ENCODE measurements at places on chromosomes 1 and 21.

- DNase-seq, result no peak
These were observed 28.3 kb downstream of the FAAP20 start for GRCh38 chr1:2166254-2166653.

DNA sequence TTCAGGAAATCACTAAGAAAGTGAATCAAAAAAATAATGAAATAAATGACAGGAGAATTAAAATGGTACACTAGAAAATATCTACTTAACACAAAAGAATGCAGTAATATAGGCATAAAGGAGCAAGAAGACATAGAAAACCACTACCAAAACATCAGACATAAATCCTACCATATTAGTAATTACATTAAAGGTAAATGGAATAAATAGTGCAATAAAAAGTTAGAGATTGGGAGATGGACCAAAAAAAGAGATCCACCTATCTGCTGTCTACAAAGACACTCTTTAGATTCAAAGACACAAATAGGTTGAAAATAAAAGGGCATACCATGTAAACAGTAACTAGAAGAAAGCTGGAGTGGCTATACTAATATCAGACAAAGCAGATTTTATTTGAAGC lies 167.0 kb upstream of the SAMSN1 start:
- no peak for DNase-seq

GRCh38 chr1:153466908-153467307 lies 6.5 kb upstream of the S100A7 start:
- DNase-seq, result no peak

- DNase-seq, result no peak
These were observed 245.4 kb downstream of the KCNJ6 start for GRCh38 chr21:37670883-37671282.

DNA sequence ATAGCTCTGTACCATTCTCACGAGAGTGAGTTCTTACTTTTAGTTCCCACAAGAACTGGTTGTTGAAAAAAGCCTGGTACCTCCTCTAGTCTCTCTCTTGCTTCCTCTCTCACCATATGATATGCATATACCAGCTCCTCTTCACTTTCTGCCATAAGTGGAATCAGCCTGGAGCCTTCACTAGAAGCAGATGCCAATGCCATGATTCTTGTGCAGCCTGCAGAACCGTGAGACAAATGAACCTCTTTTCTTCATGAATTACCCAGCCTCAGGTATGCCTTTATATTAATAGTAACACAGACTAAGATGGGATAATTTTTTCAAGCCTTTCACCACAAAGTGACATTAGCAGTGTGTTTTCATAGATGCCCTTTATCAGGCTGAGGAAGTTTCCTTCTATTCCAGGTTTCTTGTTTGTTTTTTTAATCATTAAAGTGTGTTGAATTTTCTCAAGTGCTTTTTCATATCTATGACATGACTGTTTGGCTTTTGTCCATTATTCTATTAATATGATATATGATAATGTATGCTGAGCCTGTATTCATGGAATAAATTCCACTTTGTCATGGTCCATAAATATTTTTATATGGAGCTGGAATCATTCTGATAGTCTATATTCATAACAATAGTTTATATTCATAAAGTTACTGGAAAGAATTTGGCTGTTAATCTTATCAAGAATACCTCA lies 40.7 kb upstream of the C1orf185 start:
- DNase-seq, result no peak

DNA sequence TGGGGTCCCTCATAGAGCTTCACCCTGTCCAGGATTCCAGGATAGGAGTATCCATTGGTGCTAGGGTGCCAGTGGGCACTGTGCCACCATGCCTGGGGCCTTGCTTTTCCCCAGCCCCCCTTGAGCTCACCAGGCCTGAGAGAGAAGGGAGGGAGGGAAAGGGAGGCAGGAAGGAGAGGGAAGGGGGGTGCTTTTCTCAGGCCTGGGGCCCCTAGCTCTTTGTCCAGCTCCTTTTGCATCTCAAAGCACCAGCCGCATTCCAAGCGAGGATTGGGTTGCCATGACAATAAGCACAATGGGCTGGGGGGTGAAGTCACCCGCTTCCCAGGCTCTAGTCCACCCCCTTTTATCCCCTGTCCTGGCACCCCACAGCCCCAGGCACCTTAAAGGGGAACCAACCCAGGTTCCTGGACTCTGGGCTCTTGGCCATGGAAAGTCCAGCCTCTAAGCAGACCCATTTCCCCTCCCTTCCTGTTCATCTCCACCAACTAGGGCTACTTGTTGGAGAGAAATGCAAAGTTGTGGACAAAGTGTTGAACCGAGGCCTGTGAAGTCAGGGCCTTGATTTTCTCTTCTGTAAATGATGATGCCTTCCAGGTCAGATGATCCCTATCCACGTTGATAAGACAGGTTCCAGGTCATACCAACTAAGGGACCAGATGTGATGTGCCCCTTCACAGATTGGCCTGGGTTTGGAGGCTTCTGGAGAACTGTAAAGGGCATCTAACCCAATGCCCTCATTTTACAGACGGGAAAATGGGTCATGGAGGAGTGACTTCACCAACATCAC lies 11.4 kb downstream of the THBS3 start:
- DNase-seq, result no peak

- no peak for DNase-seq
These were observed 262.1 kb downstream of the AKT3 start for GRCh38 chr1:243587823-243588560.

DNA sequence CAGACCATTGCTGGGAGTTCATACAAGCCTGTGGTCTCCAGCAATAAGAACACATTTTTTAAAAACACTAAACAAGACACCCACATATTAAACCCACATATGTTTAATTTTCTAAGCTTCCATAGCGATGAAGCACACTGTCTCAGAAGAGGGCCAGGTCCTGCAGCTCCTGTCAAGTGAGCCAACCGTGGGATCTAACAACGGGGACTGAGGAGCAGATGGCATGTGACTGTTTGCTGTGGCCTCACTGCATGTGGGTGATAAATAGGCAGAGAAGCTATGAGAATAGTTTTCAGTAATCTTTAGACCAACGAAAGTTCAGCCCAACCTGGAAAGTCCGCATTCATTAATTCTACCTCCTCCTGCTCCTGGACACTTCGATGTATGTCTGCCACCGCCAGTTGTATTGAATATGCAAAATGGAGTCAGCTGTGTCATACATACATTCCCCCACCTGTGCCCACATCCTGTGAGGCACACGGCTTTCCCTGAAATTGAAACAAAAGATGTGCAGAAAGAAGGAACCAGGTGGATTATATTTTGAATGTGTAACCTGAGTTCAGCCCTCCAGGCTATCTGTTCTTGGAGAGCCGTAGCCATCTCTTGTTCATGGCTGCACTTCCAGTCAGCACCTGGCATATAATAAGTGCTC lies 88.2 kb downstream of the MIS18A start:
- DNase-seq, result no peak

- no peak for DNase-seq
These were observed 59.6 kb downstream of the CAMK2N1 start for GRCh38 chr1:20426371-20426770.

- DNase-seq, result no peak
These were observed 38.4 kb upstream of the PRDM2 start for GRCh38 chr1:13661539-13661938.

DNA sequence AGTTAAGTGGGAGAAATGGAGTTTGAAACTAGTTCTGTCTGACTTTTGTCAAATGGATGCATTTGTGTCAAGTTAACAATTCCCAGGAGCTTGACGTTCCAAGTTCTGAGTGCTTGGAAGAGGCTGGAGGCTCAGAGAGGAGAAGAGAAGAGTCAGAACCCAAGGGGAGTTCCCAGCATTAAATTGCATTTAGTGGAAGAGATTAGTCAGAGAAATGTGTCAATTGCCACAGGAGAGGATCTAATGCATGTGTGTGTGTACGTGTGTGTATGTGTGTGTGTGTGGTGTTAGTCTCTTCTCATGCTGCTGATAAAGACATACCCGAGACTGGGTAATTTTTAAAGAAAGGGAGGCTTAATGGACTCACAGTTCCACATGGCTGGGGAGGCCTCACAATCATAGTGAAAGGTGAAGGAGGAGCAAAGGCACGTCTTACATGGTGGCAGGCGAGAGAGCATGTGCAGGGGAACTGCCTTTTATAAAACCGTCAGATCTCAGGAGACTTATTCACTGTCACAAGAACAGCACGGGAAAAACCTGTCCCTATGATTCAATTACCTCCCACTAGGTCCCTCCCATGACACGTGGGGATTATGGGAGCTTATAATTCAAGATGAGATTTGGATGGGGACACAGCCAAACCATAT lies 101.5 kb upstream of the TMEM51 start:
- no peak for DNase-seq

DNA sequence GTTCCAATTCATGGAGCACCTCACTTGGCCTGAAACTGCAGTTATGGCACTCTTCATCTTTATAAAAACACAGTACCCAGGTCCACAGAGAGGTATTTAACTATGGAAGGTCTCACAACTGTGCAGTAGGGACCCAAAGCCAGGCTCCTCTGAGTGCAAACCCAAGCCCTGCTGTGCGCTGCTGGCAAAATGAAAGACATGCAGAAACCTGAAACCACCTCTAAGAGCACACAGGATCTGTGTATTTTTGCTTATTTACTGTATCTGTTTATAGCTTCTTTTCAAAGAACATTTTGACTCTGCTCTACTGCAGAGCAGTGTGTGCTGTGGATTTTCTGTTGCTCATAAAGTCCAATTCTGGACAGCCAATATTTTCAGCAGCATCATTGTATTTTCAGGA lies 166.6 kb downstream of the DSCAM start:
- DNase-seq, result no peak

DNA sequence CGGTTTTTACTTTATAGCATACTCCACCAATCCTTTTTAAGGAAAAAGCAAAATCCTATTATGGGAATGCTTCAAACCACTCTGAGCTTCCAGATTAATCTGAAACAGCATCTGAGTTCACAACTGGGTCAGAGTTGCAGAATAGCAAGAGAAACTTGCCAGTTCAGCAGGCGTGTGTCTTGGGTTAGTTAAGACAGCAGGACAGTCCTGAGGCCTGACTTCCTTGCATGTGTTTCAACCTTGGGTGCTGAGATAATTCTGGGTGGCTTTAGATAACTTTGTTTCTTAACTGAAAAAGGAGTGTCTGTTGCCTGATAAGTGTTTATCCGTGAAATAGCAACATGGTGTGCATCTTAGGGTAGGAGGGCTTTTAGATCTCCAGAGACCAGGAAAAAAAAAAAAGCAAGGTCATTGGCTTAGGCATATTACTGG lies 169.2 kb downstream of the DHRS3 start:
- DNase-seq, result no peak

GRCh38 chr1:115301438-115302020 lies 36.5 kb downstream of the NGF start:
- DNase-seq, result no peak

- DNase-seq, result no peak
These were observed 2.6 kb downstream of the NIBAN1 start for GRCh38 chr1:184971522-184972265.

DNA sequence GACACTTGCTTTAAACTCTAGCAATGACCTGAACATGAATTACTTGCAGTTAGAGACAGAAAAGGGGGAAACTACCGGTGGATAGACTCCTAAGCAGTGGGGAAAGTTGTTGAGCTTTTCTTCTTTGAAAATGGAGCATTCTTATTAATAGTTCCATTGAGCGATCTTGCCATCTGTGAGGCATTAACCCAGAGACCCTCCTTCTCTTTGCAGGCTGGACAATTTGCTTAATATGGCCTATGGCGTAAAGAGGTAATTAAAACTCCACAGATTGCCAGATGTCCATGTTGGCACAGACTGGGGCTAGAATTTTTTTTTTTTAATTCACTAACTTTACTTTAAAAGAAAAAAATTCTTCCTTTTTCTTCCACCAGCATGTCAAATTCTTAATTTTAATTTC lies 88.5 kb downstream of the ELAVL4 start:
- no peak for DNase-seq

GRCh38 chr1:162822391-162823200 lies 32.1 kb downstream of the HSD17B7 start:
- DNase-seq, result no peak

DNA sequence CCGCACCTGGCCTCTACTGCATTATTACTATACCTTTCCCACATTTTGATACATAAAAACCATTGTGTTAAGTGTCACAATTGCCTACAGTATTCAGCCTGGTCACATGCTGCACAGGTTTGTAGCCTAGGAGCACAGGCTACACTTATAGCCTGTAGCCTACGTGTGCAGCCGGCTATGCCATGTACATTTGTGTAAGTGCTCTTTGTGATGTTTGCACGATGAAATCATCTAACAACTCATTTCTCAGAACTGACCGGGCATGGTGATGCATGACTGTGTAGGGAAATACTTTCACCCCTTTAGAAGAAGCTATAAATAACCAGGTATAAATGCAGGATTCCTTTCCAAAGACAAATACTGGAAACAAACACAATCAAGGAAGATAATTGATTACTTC lies 12.1 kb downstream of the ERG start:
- DNase-seq, result no peak

DNA sequence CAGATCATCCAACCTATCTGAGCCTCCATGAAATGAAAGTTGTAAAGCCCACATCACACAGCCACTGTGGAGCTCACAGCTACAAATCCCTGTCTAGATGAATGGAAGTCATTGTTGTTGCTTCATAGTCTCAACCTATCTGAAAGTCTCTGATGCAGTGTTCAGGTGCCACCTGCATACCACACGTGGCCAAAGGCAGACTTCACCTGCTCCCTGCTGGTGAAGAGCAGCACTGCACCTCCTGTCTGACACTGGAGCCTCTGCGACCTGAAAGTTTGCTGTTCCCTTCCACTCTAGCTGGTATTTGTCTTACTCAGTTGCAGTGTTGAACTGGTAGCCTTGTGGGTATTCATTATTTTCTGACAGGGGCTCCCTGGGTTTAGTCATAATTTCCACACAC lies 18.4 kb downstream of the LORICRIN start:
- DNase-seq, result no peak

- no peak for DNase-seq
These were observed 29.1 kb downstream of the PRSS38 start for GRCh38 chr1:227844320-227845146.

DNA sequence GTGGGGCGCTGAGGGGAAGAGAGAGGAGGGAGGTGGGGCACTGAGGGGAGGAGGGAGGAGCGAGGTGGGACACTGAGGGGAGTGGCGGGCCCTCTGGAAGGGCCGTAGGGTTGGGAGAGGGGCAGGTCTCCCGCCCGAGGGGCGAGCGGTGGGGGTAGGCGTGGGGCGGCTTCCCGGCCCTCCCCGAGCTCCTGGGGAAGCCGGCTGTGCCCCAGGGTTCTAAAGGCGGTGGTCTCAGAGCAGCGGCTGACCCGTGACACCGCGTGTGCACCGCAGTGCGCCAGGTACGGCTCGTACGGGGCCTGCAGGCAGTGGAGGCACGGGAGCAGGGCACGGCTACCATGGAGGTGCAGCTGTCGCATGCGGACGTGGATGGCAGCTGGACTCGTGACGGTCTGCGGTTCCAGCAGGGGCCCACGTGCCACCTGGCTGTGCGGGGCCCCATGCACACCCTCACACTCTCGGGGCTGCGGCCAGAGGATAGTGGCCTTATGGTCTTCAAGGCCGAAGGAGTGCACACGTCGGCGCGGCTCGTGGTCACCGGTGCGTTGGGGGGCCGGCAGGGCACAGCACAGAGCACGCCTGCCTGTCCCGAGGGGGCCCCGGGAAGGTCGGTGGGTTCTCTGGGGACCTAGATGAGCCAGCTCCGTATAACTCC lies 68.5 kb downstream of the OBSCN start:
- no peak for DNase-seq
